Pancreas (tissue), 10 donors: ENCODE measurements at places on chromosomes 2 and 18.
A peak's percentile ranks its signal among the peaks of the same experiment; 100 is the strongest.

DNA sequence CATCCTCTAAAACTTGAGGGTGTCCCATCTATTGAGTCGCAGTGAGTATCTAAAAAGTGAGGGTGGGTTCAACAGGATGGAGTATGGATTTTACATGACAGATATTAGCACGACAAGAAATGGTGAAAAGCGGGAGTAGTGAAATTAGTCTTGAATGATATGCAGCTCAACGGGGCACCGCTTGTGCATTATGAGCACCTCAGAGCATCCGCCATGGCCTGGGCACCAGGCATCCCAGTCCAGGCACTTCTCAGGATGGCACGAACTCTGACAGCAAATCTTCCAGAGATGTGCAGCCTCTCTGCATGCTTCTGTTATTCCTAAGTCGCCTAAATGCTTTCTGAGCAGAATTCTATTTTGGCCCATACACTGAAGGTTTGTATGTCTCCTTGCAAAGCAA lies 57.1 kb downstream of the ZNF516 start:
- no peak for DNase-seq

GRCh38 chr18:56576826-56577573 lies 61.4 kb downstream of the TXNL1 start:
- no peak for DNase-seq

GRCh38 chr2:237182422-237183123 lies 96.9 kb downstream of the COPS8 start:
- no peak for DNase-seq

- no peak for DNase-seq
These were observed 61.0 kb upstream of the DTNA start for GRCh38 chr18:34649080-34649479.

GRCh38 chr2:191384829-191385228 lies 139.6 kb downstream of the MYO1B start:
- no peak for DNase-seq

DNA sequence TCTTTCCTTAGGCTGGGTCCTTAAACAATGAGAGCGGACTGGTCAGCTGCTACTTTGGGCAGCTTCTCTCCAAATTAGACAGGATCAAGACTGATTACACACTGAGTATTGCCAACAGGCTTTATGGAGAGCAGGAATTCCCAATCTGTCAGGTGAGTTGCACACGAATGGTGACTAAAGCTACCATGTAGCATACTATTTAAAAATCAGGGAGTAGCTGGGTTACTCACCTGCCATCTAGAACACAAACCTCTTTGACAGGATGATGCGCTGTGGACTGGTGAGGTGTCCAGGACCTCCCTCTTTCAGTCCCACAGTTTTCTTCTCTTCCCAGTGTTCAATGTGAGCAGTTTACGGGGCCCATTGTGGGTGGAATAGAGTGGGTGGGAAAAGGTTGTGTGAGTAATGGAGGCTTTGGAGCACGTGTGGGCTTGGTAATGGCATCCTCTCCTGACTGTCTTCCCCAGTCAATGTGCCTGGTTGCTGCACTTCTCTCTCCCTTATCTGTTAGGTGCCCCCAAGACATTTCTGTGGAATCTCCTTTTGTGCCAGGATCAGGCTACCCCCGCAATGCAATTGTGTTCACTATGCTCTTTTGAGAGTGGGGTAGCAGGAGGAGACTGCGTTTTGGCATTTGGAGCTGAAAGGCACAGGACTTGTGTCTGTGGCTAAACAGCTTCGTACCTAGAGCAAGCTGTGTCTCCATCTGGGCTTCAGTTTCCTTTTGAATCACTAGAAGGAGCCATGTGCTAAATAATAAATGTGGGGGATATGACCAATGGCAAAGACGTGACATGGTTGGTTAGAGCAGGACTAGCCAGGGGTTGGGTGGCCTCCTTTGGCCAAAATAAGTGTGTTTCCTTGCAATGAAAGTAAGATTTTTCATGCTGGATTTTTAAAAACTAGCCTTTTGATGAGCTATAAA lies 17.7 kb downstream of the SERPINB12 start:
- no peak for DNase-seq

- DNase-seq, result peak; percentile 79
These were observed 70.8 kb downstream of the RTN4 start for GRCh38 chr2:54979321-54980044.

GRCh38 chr2:80591233-80591632 lies 286.7 kb upstream of the LRRTM1 start:
- no peak for DNase-seq

DNA sequence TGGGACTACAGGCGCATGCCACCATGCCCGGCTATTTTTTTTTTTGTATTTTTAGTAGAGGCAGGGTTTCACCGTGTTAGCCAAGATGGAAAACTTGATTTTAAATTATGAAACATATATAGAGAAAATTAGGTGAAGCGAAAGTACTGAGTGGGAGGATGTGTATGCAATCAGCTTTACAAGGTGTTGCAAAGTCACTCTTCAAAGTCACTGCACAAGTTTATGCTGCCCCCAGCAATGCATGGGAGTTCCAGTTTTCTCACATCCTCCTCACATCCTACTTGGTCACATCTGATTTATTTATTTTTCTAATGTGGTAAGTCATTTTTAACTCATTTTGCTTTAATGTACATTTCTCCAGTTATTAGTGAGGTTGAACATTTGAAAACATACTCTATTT lies 49.2 kb upstream of the CHN1 start:
- DNase-seq, result no peak

GRCh38 chr2:61763605-61764034 lies 90.2 kb downstream of the FAM161A start:
- peak; percentile 82 for DNase-seq

GRCh38 chr2:106596844-106597243 lies 109.7 kb downstream of the CD8B2 start:
- no peak for DNase-seq
